ENCODE measurements at places on chromosomes 16 and 17.

DNA sequence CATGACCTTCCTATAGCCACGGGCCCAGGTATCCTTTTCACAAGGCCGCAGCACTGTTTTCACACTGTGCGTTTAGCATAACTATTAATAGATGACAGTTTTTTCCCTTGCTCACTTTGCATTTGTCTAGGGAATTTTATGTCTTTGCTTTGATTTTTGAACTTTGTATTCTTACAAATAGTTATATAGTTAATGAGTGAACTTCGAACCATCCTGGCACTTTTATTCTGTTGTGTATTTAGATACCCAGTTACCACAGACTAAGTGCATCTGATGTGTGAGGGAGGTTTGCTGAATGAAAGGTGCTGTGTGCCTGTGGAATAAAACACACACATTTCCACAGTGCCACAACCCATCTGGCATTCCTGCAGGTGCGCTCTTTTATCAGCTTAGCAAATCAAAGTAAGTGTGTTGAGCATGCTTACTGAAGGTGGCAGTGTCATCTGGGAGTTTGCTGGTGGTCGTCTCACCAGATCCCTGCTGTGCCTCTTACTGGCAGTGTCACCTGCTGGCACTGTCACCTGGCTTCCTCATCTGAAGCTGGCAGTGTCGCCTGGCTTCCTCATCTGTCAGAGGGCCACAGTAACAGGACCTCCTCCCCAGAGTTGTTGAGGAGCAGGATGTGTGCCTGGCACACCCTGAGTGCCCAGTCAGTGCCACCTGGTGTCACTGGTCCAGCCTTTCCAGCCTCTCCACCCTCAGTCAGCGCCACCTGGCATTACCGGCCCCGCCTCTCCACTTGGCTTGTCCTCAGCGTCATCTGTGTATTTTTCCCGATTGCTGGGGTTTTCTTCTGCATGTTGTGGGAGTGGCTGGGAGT, 37.6 kb downstream of the USP10 start:
- no peak for DNase-seq

GRCh38 chr17:76088041-76088867, 9.3 kb downstream of the ZACN start:
- no peak for DNase-seq

DNA sequence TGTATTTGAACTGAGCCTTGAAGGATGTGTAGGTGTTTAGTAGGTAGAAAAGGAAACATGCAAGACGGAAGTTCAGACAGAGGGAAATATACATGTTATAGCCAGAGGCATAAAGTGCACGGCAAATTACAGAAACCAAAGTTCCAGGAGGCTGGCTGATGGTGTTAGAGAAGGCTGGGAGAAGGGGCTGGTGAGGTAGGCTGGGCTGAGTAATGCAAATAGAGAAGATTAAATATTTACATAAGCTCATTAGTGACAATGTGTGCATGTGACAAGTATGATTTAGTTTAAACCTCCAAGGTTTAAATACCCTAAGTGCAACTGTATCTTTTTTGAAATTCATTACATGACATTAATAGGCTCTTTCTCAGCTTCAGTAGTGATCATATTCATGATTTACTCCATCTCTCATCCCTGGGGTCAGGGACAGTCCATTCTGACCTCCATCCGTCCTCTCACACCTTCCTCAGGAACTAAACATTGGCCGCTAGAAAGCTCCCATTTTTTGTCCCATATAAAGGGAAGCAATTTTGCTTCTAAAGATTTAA, 399.8 kb upstream of the SALL1 start:
- DNase-seq = no peak

- DNase-seq = no peak
These were observed 646 bp downstream of the HIC1 start for GRCh38 chr17:2055292-2056205.

DNA sequence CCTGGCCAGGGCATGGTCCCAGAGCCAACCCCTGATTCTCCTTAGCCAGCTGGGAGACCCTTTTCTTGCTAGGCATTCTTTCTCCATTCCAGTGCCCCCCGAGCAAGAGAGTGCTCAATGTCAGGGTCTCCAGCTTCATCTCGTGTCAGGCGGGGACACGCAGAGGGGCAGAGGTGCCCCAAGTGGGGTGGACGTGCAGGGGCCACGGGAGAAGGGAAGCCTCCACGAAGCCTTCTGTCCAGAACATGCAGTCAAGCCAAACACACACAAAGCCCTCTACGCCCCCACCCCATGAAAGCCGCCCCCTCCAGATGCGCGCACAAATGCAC, 852 bp downstream of the GPR139 start:
- no peak for DNase-seq

DNA sequence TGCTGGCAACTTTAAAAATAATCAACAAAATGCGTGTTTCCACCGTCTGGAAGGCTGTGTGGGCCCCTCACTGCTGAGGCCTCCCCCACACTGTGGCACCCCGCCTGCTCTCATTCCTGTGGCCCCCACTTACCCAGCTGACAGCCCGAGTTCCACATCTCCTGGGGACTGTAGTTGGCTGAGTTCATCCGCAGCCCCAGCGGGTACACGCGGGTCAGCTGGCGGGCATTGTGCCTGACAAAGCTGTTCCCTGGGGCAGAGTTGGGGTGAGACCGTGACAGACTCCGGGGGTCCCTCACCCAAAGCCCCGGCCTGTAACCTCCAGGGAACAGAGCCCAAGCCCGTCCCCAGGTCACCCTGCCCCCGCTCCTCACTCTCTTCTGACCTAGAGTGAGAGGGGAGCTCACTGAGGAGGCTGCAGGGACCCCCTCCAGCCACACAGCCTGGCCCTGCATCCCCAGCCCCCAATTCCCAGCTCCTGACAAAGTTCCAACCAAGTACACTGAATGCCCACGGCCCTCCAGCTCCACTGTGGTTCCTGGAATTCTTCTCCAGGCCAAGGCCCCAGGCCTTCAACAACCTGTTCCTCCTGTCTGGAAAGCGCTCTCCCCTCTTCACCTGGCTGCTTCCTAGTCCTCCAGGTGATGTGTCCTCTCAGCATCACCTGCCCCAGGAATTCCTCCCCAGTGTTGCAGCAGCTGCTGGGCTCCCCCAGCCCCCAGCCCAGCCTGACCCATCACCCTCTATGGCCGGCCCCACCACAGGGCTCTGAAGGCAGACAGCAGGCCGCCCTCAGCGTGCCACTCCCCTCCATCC, 18.0 kb downstream of the PLCD3 start:
- DNase-seq = no peak

DNA sequence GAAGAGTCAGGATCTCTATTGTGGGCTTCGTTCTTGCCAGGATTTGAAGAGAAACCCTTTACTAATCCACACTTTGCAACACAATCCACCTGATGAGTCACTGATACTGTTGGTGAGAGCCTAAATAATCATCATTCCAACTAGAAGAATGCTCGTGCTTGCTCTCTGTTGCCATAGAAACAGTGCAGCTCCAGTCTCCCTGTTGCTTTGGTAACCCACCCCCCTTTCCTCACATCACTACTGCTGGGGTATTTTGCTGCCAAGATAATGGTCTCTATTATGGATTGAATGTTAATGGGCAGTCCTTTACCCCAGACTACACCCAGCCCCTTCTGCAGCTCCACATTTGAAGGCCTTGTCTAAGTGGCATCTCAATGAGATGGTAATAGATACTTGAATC, 190.4 kb downstream of the ABCC12 start:
- no peak for DNase-seq

- no peak for DNase-seq
These were observed 18.2 kb downstream of the ALOX15 start for GRCh38 chr17:4623249-4623648.

Data from liver (tissue), 10 donors.